ENCODE measurements at places on chromosomes 5 and 9.
A peak's percentile ranks its signal among the peaks of the same experiment; 100 is the strongest.

DNA sequence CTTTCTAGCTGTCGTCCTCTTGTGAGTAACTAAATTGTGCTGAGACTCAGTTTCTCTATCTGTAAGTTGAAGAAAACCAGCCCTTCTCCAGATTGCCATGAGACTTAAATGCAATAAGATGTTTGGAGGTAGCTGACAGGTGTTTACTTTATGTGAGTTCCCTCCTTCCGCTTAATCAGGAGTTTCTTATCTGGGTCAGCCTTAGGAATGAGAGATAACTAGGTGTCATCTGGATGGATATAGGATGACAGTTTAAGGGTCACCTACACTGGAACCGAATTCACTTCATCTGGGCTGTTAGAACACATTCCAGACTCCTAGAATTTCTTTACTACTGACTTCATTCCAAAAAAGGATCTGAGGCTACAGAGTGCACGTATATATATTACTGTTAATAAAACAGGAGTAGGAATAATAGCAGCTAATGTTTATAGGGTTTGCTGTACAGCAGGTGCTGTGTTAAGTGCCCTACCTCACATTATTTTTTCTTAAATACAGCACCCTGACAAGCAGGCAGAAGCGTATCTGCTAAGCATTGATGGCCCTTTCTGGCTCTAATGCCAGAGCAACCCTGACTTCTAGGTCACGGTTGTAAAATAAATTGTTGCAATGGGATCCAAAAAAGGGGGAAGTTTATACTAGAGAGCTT is 30.0 kb upstream of the CPEB4 start:
- DNase-seq: no peak

DNA sequence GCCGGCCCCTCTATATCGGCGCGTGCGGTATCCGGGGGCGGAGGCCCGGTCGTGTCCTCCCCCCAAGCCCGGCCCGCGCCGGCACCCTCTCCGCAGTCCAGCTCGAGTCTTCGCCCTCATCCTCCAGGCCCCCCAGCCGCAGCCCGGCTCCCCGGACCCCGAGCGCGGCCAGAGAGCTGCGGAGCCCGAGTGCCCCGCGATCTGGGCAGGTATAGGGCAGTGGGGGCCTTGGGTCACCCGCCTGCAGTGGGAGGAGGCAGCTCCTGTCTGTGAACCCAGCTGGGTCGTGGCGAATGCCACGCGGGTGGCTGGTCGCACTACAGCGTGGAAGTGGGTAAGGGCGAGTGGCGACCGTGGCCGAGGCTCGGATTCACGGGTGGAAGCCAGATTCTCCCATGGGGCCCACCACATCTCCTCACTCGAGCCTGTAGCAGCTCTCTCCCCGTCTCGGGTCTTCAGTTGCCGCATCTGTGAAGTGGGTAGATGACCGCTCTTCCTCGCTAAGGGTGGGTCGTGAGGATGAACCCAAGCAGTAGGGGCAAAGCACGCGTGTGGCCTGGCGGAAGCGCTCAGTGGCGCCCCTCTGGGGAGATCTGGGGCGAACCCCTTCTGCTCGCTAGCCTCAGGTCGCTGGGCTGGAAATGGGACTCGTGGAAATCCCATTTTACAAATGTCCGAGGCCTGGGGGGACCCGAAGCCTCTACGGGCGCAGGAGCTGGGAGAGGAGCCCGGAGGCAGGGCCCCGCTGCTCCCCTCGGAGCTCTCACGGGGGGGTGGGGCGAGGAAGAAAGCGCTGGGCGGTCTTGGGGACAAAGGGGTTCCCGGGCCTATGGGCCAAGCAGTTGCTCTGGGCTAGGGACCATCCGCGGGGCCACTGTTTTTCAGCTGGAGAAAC is 1.9 kb downstream of the NR5A1 start:
- no peak for DNase-seq

GRCh38 chr5:40873286-40873880 is 32.2 kb downstream of the CARD6 start:
- DNase-seq: no peak

- DNase-seq: no peak
These were observed 66.2 kb downstream of the IRX1 start for GRCh38 chr5:3661755-3662296.

DNA sequence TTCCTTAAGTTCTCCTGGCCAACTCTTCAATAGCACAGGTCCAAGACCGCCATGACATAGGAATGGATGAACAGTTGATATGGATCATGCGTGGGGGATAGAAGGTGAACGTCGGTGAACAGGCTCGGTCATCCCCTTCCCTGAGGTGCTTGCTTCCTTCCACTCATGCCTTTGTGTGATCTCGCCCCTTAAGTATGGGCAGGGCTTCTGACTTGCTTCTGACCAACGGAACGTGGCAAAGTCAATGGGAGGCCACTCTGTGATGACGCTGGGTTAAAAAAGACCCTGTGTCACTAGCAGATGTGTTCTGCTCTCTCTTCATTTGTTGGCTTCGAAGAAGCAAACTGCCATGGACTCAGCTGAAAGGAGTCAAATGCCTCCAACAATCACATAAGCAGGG is 240.5 kb upstream of the TUT7 start:
- DNase-seq: no peak

DNA sequence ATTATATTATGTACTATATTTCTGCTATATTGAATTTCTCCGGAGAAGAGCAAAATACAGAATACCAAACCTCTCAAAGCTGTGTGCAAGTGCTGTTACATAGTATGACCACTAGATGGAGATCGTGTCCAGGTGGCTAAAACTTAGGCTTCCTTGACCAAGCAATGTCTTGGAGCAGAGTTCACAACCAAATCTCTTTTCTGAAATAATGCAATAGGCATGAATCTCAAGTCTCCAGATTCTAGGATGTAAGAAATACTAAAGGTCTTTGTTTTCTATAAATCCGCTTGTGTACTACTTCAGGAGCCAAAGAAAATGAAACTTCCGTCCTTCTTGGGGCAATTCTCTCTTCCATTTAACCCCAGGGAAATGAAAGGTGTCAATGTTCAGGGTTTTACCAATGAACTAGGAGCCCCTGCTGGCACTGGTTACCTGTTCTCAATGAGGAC is 181.5 kb upstream of the RAI14 start:
- DNase-seq: peak; percentile 62

GRCh38 chr9:115171921-115172388 is 54.0 kb upstream of the TNC start:
- DNase-seq: no peak

DNA sequence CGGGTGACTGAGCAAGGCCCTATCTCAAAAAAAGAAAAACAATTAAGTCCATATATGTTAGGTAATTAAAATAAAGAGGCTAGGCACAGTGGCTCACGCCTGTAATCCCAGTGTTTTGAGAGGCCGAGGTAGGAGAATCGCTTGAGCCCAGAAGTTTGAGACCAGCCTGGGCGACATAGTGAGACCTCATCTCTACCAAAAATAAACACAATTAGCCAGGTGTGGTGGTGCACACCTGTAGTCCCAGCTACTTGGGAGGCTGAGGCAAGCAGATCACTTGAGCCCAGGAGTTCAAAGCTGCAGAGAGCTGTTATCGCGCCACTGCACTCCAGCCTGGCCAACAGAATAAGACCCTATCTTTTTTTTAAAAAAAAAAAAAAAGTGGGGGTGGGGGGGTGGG is 12.3 kb downstream of the WHRN start:
- no peak for DNase-seq

DNA sequence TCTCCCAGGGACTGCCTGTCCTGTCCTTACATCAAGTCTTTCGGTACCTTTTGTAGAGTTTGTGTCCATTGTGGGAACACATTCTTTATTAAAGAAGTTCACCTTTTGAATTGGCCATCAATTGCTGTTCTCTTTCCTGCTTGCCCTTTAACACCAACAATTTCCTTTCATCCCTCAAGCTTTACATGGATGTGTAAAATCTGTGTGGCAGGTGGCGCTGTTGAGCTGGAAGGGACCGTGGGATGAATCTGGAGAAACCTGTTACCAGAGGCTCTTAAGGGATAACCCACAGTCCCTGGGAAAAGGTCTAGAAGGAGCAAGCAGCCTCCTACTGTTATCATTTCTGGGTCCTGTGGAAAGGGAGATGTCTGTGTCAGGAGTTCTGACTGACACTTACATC is 7.9 kb upstream of the ZFP62 start:
- DNase-seq: peak; percentile 60

GRCh38 chr9:87729246-87729645 is 3.3 kb downstream of the CTSL start:
- DNase-seq: no peak

DNA sequence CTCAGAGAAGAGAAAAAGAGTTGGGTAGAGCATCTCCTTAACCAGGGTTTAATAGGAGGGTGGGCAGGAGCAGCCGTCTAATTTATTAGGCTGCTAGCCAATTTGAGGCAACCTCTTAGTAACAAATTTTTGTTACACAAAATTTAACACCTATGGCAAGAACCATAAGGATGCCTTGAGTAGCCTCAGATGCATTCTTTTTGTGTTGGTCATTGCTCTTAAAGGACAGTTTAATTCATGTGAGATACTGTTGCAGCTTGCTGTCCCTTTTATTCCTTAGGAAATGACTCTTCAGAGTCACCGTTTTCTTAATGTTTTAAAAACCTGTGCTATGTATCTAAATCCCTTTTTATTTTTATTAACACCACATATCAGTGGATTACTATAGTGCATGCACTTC is 255.1 kb downstream of the MAST4 start:
- DNase-seq: no peak

GRCh38 chr5:95901676-95902627 is 59.7 kb downstream of the ELL2 start:
- peak; percentile 44 for DNase-seq

DNA sequence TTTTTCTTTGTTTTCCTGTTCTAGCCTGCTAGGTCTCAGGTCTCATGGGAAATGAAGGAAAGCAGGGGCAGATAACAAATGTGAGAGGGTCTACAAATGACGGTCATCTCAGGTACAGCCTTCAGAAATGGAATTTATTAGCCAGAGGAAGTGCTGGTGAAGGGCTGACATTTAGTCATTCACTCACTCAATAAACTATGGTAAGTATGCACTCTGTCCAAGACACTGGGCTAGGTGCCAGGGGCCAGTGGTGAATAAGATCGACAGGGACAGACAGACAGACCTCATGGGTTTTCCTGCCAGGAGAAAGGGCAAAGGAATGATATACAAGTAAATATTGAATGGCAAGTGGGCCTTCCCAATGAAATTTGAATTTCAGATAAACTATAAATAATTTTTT is 6.3 kb downstream of the PDE6A start:
- peak; percentile 31 for DNase-seq

DNA sequence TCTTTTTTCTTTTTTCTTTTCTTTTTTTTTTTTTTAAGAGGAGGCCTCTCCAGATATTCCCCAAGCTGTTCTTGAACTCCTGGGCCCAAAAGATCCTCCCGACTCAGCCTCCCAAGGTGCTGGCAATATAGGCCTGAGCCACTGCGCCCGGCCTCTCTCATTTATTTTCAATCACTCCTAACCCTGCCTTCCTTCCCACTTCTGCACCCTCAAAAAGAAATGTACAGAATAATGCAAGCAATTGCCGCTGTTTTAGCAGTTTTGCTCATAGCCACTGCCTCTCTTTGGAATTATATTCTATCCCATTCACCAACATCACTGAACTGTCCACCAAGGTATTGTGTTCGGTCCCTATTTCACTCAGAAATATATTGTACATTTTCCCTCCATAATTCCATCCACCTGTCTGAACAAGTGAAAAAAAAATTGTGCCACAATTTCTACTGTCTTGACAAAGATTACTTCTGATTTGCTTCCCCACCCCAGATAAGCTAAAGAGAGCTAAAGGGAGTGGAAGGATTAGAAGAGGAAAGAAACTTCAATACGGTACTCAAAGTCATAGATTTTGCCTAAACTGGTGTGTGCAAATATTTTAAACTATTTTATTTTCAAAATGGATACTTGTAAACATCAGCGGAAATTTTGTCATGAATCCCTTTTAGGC is 1.9 kb downstream of the FNBP1 start:
- DNase-seq: no peak

- no peak for DNase-seq
These were observed 360.0 kb downstream of the BNC2 start for GRCh38 chr9:16510482-16510881.

DNA sequence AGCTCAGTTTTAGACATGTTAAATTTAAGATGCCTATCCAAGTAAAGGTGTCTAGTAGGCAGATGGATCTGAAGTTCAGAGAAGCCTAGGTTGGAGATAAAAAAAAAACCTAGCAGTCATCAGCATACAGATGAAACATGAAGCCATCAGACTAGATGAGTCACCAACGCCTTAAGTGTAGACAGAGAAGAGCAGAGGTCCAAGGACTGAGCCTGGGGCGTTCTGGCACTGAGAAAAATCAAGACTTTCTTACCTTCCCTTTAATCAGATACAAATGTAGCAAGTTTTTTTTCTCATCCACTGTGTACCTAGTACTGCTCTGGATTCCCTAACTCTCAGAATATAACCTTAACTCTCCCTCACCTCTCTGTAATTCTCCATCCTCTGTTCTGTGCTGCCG is 97.3 kb downstream of the SIL1 start:
- peak; percentile 20 for DNase-seq

DNA sequence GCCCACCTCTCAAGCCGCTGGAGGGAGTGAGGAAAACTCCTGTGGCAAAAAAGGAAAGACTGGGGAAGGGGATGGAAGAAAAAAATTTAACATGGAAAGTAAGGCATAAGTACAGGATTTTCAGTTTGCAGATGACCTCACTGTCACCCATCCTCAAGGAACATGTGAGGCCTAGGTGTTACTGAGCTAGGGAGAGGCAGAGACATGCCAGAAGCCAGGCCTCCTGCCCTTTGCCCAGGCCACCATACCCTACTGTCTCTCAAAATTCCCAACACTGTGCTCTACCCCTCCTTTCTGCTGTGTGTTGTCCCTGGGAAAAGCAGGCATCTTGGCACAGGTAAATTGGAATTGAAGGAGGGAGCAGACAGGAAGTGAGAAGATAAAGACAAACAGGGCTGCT is 4.4 kb upstream of the MGAT1 start:
- DNase-seq: no peak

GRCh38 chr5:170365831-170366230 is 23.3 kb downstream of the KCNMB1 start:
- DNase-seq: no peak

GRCh38 chr5:150577378-150578139 is 62.9 kb upstream of the SYNPO start:
- no peak for DNase-seq

GRCh38 chr5:143153332-143154119 is 250.0 kb downstream of the NR3C1 start:
- DNase-seq: peak; percentile 95

DNA sequence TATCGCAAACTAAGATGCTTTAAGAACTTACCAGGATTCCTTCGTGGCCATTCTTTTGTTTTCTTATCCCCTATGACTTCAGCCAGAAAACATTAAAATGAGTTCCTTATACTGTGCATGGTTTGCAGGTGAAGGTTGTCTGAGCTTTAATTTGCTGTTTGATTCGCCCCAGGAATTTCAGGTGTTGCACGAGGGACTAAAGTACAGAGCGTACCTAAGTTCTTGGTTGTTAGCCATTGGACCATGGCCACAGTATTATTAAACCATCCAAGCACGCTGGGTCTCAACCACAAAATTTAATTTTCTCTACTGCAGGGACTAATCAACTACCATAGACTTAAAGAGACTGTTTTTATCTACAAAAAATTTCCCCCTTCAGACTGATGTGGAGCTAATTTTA is 208.4 kb upstream of the MPDZ start:
- no peak for DNase-seq

GRCh38 chr5:8316608-8317280 is 447.8 kb downstream of the MTRR start:
- DNase-seq: no peak
